H9 (cell line): ENCODE measurements at places on chromosomes 3 and 15. TPM values are rescaled to one million over a fixed set of nuclear protein-coding genes. Genes with fewer than 3 reads are reported as not detected.

The ITPKA gene
- 0.77 and 0.99 TPM in 2 replicates for total RNA-seq

The ADIPOQ gene
- total RNA-seq, result not detected in 2 replicates

The CCDC50 gene
- 20.7 and 21.0 TPM in 2 replicates for total RNA-seq

The P2RY12 gene
- not detected in 2 replicates for total RNA-seq

The TUSC7 gene
- not detected in 2 replicates for total RNA-seq

The EEF1AKMT4 gene
- total RNA-seq, result 8.1 and 9.8 TPM in 2 replicates

The HHATL gene
- total RNA-seq, result 0.46 TPM in 1 of 2 replicates, not detected in the other
